Activated naive CD4-positive, alpha-beta T cell treated with Interleukin-2 at 50 U/mL for 16 hours (primary cell): ENCODE measurements at places on chromosomes 7 and 10.

GRCh38 chr10:47049906-47050305, 138.7 kb downstream of the PTPN20 start:
- DNase-seq: no peak

DNA sequence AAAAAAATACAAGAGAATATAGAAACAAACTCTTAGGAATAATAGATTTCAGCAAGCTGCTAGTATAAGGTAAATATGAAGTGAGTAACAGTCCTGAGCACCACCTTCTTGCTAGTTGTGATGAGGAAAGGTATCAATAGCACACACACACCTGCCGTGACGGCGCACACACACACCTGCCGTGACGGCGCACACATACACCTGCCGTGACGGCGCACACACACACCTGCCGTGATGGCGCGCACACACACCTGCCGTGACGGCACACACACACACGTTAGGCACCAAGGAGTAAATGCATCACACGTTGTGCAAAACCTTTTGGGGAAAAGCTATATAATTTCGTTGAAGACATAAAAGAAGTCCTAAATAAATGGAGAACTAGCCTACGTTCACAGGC, 4.7 kb upstream of the JAKMIP3 start:
- no peak for DNase-seq

DNA sequence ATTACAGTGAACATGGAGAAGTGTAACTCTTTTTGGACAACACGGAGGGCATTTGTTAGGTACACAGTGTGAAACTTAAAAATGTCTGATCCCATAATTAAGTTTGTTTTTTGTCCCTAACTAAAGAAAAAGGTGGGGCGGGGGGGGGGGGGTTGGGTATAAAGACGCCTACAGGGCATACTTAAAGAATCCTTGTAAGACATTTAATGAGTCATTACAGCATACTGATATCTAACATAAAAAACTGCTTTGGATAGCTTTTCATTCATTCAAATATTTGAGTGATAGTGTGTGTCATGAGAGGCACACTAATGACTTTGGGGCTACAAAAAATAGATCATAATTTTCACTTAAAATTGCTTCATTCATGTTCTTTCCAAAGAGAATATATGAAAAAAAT, 31.2 kb downstream of the ZNRF2 start:
- no peak for DNase-seq

DNA sequence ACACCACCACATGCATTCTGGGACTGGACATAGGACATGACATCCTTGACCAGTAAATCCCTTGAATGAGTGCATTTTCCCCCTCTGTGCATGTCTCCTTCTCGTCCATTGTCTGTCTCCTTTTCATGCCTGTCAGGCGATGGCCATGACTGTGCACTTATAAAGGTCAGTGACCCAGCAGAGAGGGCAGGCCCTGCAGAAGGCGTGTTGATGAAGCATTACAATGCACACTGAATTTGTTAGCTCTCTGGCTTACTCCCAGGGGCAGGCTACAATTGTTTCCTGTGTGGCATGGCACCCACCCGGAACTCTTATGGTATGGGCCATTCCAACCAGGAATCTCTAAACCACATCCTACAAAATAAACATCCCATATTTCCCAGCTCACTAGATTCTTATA, 71.1 kb downstream of the SAMD9 start:
- DNase-seq: no peak

DNA sequence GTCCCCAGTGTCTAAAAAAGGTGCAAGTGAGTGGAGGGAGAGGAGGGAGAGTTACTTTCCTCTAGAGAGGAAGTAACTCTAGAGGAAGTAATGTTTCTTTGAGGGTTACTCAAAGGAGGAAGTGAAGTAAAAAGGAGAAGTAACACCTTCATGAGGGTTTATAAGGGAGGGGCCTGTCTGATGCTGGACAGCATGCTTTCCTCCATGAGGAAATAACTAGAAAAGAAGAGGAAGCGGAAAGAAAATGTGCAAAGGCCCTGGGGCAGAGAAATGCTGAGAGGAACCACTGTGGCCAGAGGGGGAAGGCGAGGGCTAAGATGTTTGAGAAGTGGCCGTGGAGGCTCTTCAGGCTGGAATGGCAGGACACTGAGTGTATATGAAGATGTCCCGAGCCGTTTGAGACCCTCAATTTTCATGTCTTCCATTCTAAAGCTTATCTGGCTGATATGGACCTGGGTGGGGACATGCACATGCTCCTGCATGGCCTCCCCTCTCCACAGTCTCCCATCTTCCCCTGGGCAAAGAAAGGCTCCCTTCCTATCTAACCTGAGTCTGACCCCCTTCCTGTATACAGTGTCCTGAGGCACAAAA, 3.4 kb upstream of the SLC18A2 start:
- DNase-seq: no peak
